Fibroblast of villous mesenchyme (primary cell): ENCODE measurements at places on chromosomes 12 and 14. TPM values are rescaled to one million over a fixed set of nuclear protein-coding genes. Genes with fewer than 3 reads are reported as not detected.

OTX2 gene
- not detected in 2 replicates for total RNA-seq

GRCh38 chr12:123559468-123559867, 24.9 kb upstream of the TMED2 start:
- DNase-seq, result no peak

KRT3 gene
- not detected in 2 replicates for total RNA-seq

DNA sequence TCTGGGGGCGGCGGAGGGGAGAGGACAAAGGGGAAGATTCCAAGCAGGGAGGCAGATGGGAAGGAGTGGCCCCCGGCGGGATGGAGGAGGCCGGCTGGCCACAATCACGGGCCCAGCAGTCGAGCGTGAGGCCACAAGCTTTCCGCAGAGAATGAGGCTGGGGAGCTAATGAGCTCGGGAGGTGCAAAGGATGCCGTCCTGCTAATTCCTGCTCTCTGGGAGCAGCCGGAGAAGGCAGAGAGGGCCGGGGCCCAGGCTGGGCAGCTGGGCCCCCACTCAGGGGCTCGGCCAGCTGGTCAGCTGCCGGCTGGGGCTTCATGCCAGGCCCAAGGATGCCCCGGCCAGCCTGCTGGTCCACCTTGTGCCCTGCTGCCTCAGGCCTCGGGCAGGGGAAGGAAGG, 98.1 kb upstream of the LHX5 start:
- no peak for DNase-seq

- DNase-seq, result no peak
These were observed 23.7 kb upstream of the SERPINA6 start for GRCh38 chr14:94346841-94347240.

DNA sequence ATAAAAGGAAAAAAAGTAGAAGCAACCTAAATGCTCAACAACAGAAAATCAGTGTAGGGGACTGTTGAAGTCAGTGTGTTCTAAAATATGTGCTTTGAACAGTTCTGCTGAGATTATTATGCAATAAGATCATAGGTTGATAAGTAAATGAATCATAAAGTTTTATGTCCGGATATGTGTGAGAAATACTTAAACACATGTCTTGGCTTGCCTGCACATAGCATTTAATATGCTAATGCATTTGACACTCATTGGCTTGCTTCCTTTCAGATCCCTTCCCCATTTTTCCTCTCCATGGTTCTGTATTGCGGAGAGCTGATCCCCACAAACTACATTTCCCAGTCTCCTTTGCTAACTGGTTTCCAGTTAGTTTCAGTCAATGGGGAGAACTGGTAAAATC, 573.8 kb upstream of the TBX3 start:
- DNase-seq, result peak; percentile 74

PRR4 gene
- 2.3 and 3.5 TPM in 2 replicates for total RNA-seq

DNA sequence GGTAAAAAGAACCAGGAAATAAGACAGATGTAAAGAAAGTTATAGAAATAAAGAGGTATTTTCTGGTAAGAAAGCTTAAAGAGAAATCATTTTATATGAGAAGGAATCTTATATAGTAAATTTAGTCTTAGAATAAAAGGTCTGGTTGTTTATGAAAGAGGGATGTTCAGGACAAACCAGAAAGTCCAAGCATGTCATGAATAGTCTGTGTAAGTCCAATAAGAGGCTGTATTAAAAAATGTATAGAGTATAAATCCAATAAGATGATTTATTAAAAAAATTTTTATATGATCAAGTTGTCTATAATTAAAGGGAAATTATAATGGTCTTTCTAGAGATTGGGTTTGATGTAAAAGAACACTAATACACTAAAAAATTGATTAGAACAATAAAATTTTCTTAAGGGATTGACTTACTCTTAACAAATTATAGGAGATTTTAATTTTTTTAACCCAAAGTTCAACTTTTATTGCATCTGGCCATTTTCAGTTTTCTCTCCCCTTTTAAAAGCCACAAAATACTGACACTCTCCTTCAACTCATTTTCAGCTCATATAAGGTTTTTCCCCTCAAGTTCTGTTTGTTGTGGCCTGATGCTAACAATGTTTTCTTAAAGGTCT, 35.1 kb downstream of the ST8SIA1 start:
- no peak for DNase-seq

DNA sequence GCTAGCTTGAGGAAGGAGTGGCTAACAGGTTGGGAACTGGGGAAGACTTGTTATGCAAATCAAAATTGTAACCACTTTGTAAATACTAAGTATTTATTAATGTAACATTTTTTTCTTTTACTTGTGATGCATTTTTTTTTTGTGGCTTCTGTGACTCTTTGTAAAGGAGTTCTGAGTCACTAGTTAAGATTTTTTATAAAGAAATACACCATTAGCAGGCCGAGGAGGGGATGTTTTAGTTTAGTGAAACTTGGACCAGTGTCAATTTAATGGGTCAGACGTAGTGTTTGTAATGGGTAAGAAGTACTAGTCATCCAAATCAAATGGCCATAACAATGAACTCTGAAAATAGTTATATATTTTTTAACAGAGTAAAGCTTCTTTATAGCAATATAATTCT, 43.1 kb downstream of the AKAP6 start:
- peak; percentile 82 for DNase-seq

DNA sequence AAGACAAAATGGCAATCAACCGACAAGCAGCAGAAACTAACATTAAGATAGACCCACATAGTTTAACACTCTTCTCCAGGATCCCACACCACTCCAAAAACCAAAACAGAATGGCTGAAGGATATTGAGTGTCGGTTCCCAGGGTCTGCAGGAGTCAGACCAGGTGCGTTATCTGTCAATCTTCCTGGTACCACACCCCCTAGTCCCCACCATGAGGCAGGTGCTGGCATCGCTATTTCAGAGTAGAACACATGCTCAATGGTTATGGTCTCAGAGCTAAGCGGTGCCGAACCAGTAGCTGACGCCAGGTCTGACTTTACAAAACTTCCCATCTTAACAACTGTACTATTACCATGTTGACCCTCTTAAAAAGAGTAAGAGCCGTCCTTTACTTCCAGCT, 10.2 kb downstream of the STX2 start:
- DNase-seq, result no peak

ST8SIA1 gene
- 0.43 and 1.3 TPM in 2 replicates for total RNA-seq

GRCh38 chr14:36579001-36579555, 3.3 kb downstream of the NKX2-8 start:
- no peak for DNase-seq

DNA sequence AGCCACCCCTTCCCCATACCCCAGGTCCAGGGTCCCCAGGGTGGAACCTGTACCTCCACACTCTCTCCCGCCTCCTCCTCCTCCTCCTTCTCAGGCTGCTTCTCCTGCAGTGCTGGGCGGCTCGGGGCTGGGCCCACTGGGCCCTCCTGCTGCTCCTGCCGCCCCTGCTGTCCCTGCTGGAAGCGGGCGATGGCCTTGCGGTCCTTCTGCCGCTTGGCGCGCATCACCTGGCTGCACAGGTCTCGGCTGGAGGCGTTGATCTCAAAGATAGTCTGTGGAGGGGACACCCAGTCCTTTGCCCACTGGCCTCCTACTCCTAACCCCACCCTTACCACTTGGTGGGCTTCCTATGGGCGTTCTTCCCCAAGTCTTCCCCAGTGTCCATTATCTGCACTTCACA, 14.5 kb downstream of the CFAP73 start:
- no peak for DNase-seq

GRCh38 chr14:69289811-69290520, 30.0 kb downstream of the GALNT16 start:
- no peak for DNase-seq

SIRT4 gene
- 1.3 and 1.6 TPM in 2 replicates for total RNA-seq

VDR gene
- 8.2 and 18.4 TPM in 2 replicates for total RNA-seq

DNA sequence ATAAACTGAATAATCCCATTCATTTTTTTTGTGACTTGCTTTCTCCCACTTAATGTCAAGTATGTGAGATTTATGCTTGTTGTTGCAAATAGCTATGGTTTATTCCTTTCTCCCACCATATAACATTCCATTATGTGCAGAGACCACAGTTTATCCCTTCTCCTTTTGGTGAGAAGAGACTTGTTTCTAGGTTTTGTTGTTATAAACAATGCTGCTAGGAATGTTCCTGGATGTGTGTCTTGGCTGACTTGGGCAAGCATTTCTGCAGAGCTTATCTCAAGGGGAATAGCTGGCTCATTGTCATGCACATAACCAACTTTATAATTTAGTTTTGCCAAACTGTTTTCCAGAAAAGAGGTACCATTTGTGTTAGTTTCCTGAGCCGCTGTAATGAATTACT, 47.6 kb upstream of the PPP1CC start:
- peak; percentile 84 for DNase-seq

- no peak for DNase-seq
These were observed 57.5 kb downstream of the DENND5B start for GRCh38 chr12:31533470-31533869.

DNA sequence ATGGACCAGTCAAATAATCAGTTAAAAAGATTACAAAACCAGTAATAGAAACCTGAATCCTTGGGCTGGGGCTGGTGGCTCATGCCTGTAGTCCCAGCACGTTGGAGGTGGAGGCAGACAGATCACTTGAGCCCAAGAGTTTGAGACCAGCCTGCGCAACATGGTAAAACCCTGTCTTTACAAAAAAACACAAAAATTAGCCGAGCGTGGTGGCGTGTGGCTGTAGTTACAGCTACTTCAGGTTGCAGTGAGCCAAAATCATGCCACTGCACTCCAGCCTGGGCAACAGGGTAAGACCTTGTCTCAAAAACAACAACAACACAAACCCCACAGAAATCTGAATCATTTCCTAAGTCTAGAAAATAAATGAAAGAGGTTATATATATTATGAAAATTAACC, 100.6 kb downstream of the HEATR5A start:
- no peak for DNase-seq

DNA sequence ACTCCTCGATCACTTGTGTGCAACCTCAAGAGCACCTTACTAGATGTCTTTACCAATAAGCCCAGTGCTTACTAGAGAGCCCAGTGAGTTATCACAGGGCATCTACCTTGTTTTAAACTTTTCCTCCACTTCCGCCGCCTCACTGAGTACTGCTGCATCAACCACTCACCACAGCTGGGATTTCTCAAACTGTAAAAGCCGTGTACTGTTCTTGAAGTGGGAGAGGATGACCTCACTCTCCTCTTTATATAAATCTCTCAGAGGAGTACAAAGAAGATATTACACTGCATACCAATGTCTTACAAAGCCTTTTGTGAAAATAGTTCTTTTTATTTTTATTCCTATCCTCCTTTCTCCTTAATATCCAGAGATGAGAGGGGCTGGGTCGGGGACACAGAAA, 94.1 kb downstream of the PLCZ1 start:
- peak; percentile 74 for DNase-seq

DNA sequence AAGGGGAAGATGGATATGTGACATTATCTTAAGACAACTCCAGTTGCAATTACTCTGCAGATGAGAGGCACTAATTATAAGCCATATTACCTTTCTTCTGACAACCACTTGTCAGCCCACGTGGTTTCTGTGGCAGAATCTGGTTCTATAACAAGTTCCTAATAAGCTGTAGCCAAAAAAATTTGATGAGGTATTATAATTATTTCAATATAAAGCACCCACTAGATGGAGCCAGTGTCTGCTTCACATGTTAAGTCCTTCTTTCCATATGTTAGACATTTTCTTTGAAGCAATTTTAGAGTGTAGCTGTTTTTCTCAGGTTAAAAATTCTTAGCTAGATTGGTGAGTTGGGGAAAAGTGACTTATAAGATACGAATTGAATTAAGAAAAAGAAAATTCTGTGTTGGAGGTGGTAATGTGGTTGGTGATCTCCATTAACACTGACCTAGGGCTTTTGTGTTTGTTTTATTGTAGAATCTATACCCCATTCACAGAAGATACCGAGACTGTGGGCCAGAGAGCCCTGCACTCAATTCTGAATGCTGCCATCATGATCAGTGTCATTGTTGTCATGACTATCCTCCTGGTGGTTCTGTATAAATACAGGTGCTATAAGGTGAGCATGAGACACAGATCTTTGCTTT, 36.9 kb downstream of the PSEN1 start:
- peak; percentile 64 for DNase-seq

DNA sequence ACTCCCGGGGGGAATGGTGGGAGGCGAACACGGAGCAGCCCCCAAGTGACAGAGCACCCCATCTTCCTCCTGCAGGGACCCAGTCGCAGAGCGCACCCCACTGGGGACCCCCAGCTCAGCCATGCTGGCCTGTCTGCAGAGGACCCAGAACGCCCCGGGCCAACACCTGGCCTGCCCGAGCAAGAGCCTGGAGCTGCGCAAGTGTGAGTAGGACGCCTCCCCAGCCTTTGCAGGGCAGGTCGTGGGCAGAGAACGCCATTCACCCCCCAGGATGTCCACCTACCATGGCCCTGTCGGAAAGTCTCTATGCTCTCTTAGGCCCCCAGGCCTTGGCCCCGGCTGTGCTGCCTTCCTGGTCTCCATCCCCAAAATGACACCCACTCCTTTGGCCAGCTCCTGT, 30.4 kb downstream of the FAM222A start:
- DNase-seq, result no peak

DNA sequence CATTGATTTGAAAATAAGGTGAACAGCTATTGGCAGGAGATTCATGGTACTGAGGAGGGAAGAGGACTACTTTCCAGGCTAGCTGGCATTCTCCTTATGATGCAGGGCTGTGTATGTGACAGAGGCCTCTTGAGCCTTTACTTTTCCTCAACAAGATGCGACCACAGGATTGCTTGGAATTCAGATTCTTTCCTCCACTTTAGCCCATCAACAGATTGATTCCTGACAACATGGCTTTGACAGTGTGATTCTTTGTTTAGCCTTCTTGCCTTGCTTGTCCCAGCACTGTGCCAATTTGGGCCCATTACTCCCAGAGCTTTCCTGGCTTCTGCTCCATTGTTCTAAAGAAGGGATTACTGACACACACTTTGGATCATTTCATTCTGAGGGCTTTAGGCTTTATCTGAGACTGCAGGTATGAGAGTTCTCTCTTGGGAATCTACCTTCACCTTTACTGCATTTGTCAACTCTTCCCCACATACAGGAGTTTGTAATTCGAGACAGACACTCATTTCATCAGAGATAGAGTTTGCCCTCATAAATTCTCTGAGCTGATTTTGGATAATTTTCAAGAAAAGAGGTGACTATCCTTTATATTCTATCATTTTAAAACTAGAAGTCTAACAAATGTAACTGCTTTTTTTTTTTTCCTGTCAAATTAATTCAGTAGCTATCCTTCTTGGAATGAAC, 206.4 kb upstream of the GZMB start:
- DNase-seq, result no peak

HCAR1 gene
- 0.43 and 0.97 TPM in 2 replicates for total RNA-seq

- peak; percentile 98 for DNase-seq
These were observed 5.2 kb downstream of the P2RX4 start for GRCh38 chr12:121214855-121215745.

- no peak for DNase-seq
These were observed 10.5 kb downstream of the SARNP start for GRCh38 chr12:55806982-55807381.

ALDH1L2 gene
- 23.3 and 42.5 TPM in 2 replicates for total RNA-seq

- DNase-seq, result peak; percentile 25
These were observed 2.3 kb downstream of the DGLUCY start for GRCh38 chr14:91115986-91116770.

DNA sequence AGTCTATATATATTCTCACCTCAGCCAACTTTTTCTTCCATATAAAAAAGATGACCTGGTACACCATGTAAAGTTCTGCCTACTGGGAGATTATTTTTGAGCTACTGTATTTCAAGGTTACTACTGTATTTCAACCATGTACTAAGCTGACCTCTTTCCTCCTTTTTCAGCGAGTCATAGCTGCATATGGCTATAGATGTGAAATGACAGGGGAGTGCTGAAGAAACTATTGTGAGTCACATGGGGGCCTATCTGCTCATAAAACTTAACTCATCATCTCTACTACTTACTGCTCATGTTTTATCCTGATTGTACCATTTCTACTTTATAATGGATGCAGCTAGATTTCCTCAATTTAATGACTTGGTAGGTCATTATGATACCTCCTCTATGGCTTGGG, 571.4 kb upstream of the ATP2B1 start:
- peak; percentile 17 for DNase-seq
